AG04449 (cell line): ENCODE measurements at places on chromosomes 11 and 22.
A peak's percentile ranks its signal among the peaks of the same experiment; 100 is the strongest.

DNA sequence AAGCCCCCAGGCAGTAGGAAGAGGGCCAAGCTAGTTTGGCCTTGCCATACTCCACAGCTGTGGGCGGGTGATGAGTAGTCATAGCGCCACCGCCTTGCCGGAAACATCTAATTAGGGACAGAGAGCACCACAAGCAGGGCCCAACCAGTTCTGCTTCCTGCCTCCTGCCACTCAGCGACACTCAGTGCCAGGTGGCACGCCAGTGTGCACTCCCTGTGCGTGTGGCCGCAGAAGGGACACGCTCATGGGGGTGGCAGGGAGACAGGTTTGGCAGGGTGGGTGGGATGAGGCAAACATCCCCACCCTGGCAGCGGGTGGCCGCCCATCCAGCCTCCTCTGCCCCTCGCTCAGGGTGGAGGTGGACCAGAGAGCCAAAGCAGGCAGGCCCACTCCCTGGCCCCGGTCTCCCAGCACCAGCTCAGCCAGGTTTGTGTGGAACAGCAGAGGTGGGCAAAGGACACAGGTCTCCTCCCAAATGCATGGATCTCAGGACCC is 4.9 kb downstream of the OVOL1 start:
- DNase-seq, result no peak

DNA sequence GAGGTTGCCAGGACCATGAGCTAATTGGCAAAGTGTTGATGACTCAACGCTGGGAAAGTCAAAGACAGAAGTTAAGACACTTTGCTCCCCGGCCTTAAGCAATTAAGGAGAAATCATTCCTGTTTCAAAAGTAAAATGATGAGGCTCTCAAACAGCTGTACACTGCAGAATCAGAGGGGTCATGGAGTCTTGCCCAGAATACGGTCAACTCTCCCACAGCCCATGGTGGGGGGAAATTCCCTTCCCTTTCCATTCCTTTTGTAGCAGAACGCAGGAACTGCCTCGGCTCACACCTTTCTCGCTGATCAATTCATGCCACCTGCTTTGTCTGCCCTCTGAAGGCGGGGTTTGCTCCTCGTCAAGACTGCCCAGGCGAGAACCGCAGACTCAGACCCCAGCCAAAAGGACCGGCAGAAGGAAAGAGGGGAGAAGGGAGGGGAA is 52.8 kb downstream of the MN1 start:
- DNase-seq, result no peak

- no peak for DNase-seq
Measured at GRCh38 chr11:106288822-106289387, 211.4 kb downstream of the AASDHPPT start.

DNA sequence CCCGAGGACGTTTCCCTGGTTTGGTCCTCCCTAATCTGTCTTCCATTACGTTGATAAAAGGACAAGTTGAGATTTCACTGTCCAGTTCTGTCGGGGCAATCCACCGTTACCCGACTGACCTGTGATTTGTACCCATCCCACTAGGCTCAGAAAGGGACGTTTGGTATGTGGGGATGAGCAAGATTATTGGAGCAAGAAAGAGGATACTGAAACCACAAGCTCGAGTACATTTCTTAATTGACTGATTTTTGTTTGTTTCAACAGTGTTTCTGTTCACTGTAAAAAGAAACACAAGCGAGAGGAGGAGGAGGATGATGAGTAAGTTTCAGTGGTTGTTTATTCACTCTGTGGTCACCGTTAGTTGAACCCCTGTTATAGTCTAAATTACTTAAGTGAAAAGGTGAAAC is 969 bp downstream of the CCDC117 start:
- DNase-seq, result peak; percentile 19

DNA sequence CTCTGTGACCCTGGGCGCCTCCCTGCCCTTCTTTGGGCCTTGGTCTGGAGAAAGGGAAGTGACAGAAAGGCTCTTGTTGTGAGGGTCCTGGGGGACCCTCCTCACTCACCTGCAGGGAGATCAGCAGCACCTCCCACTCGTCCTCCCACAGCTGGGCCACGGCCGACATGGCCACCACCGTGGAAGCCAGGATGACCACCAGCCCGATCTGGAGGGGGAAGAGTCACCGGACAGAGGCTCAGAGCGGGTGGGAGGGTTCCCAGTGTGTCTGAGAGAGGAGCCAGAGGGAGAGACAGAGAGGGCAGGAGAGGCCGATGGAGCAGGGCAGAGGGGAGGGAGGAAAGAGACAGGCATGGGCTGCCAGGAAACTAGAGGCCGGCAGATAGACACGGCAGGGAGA is 16.8 kb upstream of the KLHL35 start:
- no peak for DNase-seq
